AG04449 (cell line): ENCODE measurements at places on chromosomes 12 and 14.

GRCh38 chr12:78878459-78878858 lies 13.9 kb downstream of the SYT1 start:
- no peak for DNase-seq

DNA sequence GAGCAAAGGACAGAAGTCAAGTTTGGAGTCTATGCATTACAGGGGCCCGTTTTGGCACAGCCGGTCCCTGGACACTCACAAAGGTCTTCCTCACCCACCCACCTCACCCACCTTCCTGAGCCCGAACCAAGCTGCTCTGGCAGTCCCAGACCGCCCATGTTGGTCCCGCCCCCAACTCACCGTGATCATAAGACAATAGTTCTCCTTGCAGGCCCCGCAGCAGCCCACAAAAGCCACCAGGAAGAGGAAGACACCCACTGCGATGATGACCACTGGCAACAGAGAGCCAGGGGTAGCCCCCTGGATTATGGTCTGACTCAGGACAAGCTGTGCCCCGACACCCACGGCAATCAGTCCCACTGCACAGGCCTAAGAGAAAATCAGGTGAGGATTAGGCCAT lies 1.8 kb downstream of the CD63 start:
- DNase-seq: no peak

GRCh38 chr12:118581371-118581770 lies 205.0 kb downstream of the SUDS3 start:
- DNase-seq: no peak

DNA sequence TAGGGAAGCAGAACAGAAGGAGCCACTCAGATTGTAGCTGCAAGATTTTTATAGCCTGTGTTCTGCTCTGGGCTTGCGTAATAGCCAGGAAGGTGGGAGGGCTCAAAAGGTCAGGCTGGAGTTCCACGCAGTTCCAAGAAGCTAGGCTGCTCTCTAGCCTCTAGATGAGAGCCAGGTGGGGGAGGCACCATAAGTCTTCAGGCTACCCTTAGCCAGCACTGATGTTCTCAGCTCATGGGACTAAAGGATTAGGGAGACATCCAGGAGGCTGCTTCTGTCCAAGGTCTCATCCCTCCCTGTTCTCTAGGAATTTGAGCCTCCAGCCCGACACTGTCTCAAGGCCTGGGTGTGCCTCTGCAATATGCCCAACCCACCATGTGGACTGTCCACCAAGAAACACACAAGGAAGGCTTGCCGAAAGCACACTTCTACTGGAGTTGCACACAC lies 1.7 kb downstream of the LMBR1L start:
- DNase-seq: no peak

DNA sequence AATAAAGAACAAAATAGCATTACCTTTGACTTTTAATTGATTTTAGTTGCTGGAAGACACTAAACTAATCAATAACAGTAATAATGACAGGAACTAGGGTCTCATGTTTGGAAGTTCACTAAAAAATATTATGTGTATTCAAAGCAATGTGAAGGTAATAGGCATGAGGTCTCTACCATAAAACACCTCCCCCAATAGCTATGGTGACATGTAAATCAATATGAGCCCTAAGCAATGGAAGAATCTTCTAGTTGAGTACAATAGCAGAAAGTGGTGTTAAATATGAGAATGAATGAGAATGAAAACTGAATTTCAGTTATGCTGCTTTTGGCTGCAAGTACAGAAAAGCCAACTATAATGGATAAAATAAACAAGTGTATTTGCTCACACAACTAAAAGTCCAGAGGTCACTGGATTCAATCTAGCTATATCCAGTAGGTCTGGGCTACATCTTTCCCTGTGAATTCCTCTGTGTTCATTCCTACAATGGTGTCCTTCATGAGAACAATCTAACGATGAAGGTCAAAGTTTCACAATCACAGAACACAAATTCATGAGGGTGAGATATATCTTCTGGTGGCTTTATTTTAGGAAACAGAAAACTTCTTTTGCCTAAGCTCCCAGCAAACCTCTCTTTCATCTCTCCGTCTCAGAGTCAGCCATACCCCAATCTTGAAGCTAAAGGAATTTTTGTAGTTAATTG lies 728.0 kb downstream of the FSCB start:
- no peak for DNase-seq

DNA sequence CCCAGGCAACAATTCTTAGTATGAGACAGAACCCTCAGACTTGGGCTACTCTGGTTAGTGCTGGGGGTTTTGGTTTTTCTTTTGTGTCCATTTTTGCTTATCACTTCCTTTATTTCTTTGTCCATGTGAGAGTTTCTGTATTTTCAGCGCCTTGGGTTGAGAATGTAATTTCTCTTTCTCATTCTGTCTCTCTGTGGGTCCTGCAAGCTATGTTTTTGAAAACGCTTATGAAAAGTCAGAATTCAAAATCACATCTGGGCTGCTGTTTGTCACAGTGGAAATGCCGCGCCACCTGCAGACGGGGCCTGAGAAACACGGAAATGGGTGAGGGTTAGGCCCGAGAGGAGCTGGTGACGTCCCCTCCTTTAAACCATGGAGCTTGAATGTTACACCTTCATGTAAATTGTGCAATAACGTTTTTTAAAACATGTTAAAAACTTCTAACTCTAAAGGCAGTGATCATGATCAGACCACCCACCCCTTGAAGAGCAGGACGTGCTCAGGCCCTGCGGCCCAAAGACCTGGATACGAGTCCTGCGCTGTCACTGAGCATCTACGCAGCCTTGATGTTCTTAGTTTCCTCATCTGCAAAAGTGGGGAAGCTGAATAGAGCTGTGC lies 26.1 kb downstream of the JDP2 start:
- no peak for DNase-seq

GRCh38 chr14:25537846-25538455 lies 488.0 kb upstream of the STXBP6 start:
- DNase-seq: no peak

GRCh38 chr12:111359231-111359913 lies 9.5 kb downstream of the PHETA1 start:
- DNase-seq: no peak

DNA sequence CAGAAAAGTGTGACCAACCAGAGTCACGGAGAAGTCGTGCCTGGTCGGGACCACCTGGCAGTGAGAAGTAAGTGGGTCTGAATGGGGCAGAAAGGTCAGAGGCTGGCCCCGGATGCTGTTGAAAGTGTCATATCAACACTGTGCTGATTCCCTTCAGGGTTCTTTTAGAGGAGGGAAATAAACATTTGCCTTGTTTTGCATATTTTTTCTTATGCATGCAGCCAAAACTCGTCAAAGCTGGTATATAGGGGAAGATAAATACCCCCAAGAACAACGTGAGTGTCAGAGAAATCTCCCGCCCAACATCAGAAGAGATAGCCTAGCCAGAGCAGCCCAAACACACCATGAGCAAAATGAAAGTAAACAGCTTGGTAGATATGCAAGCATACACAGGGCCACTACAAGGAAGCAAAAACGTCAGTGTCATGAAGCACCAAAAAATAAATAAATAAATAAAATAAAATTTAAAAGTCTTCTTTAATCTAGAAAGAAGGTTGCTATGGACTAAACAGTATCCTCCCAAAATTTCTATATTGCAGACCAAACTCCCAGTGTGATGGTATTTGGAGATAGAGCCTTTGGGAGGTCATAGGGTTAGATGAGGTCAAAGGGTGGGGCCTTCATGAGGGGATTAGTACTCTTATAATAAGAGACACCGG lies 22.1 kb downstream of the EIF5 start:
- DNase-seq: no peak

DNA sequence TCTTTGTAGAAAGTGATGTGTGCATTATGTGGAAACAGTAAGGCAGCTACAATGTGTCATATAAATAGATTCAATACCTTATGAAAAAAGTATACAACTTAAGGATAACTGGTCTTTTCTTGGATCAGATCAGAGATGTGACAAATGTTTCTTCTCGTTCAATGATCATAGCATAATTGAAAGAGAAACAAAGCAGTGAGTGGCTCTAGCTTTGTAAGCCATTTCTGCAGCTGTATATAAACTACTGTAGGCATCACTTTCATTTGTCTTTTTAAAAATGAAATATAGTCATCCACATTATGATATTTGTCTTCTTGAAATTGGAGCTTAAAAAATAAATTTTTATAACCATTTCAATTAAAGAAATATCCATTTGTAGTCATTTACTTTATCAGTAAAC lies 63.8 kb upstream of the LMO3 start:
- DNase-seq: no peak

DNA sequence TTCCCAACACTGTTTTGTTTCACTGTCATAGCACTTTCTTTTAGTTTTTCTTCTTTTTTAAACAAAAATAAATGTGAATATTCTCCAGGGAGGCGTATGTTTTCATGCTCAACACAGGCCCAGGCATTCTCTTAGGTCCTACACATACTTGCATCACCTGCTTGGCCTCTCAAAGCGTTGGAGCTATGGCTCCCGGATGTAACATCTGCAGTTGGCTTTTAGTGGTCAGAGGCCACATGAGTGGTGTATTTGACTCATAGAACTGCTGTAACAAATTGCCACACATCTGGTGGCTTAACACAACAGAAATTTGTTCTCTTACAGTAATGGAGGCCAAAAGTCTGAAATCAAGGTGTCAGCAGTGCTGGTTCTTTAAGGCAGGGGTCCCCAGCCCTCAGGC lies 44.6 kb upstream of the VRK1 start:
- DNase-seq: no peak

GRCh38 chr12:92546635-92547348 lies 156.0 kb upstream of the PLEKHG7 start:
- no peak for DNase-seq

- no peak for DNase-seq
These were observed 18.9 kb downstream of the C2CD5 start for GRCh38 chr12:22525426-22525825.

DNA sequence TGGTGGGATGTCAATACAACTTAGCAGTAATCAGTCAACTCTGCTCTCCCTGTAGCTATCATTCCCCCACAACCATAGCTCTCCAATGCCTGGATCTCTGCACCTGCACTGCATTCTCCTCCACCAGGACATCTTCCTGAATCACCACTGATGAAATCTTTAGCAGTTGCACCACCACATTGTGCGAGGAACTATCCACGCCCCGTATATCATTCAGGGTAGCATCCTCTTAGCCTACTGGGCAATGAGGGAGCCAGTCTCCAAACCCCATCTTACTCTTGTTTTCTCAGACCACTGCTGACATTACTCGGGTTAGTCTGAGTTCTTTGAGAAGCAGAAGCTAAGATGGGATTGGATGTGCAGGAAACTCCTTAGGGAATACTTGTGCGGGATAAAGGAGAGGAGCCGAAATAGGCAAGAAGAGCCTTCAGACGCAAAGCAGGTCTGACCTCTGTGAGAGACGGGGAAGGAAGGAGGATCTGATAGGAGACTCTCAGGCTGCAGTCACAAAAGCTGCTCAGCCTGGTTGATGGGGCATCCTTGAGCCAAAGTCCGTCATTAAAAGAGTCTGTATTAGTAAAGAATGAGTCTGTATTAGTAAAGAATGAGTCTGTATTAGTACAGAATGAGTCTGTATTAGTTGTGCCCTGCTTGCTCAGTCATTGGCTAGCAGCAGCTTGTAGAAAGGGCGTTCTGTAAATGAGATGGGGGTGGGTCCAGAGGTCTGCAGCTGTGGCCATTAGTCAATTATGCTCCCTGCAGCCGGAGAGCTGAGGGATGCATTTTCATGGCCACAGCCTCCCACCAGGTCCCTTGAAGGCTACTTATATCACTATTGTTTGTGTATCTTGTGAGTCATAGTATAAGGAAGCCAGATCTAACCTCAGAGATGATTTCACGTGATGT lies 49.6 kb upstream of the RASSF3 start:
- DNase-seq: peak; percentile 86

- no peak for DNase-seq
These were observed 309.7 kb downstream of the BMP4 start for GRCh38 chr14:53646925-53647324.

DNA sequence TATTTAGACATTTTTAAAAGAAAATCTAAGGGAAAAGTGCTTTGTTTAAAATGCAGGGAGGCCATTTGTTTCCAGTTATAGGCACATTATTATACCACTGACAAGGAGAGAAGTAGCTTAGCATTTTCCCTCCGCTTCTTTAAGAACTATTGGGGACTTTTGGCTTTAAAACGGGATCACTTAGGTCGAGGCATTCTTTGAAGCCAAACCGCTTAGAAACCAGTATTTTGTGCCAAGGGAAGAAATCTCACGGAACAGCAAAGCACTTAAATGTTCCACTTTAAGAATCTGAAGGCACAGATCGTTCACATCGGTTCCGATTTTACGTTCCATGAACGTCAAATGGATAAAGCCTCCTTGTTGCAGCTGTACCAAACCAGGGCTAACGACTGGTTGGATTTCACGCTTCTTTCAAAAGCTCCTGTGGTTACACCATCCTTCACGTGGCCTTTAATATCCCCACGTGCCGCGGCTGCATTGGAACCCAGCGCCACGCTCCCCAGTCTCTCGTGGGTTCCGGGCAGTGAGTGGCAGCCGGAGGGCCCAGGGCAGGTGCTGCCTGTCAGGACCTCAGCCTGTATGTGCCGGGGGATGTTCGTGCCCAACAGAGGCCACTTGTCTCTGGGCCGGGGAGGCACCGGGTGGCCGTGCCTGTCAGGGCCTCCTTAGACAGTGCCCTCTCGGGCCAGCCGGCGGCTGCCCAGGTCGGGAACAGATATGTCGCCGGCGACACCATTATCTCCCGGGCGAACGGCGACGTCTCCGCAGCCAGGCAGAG lies 195.4 kb downstream of the KIF26A start:
- DNase-seq: no peak

- DNase-seq: no peak
These were observed 18.7 kb upstream of the CTDSP2 start for GRCh38 chr12:57865084-57865751.

- DNase-seq: no peak
These were observed 1.4 kb downstream of the RFC5 start for GRCh38 chr12:118017926-118018325.

- no peak for DNase-seq
These were observed 138.1 kb downstream of the TMEM117 start for GRCh38 chr12:43973993-43974392.
